ENCODE measurements at places on chromosomes 12 and 14.

DNA sequence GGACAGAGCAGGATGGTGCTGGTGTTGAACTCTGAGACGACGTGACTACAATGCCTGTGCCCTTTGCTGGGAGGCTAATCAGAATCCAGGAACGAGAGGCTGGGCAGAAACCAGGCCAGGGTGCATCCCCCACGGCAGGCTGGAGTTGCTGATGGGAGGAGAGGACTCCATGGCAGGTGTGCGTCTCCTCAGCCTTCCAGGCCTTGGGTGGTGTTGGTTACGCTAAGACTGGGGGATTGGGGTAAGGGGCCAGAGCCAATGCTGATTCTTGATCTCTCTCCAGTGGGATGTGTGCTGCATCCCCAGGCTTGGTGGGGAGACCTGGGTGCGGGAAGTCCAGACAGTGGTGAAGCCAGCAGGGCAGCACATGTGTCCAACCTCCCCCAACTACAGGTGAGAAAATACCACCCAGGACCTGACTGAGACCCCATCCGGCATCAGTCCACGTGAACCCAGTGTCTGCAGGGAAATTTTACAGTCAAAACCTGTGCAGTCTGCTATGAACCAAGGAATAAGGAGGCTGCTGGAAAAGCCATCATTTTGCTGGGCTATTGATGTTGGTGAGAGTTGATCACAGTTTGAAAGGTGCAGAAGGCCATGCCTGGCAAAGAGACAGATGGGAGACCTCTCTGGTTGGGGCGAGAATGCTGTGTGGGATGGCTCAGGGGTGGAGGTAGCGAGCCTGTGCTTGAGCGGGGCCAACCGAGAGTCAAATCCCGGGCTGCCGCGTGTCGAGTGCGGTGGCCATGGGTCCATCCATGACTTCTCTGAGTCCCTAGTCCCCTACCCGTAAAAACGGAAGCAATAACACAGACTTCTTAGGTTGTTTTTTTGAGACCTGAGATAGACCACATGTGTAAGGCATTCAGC, 89.8 kb downstream of the NTF3 start:
- DNase-seq, result no peak

DNA sequence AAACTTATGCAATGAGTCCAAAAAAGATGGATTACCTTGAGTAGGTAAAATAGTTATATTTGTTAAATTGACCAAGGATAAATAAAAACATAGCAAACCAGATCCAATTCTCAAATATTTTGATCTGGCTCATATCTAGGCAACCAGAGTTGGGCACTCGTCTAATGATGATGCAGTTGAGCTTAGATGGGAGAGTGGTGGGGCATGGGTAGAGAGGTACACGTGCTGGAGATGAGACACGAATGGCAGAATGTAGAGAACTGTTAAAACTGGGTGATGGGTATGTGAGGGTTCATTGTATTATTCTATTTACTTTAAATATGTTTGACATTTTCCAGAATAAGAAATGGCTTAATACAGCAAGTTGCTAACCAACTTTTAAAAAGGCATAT, 7.6 kb upstream of the RNF34 start:
- no peak for DNase-seq

- no peak for DNase-seq
These were observed 13.0 kb upstream of the NUDT14 start for GRCh38 chr14:105193916-105194782.

DNA sequence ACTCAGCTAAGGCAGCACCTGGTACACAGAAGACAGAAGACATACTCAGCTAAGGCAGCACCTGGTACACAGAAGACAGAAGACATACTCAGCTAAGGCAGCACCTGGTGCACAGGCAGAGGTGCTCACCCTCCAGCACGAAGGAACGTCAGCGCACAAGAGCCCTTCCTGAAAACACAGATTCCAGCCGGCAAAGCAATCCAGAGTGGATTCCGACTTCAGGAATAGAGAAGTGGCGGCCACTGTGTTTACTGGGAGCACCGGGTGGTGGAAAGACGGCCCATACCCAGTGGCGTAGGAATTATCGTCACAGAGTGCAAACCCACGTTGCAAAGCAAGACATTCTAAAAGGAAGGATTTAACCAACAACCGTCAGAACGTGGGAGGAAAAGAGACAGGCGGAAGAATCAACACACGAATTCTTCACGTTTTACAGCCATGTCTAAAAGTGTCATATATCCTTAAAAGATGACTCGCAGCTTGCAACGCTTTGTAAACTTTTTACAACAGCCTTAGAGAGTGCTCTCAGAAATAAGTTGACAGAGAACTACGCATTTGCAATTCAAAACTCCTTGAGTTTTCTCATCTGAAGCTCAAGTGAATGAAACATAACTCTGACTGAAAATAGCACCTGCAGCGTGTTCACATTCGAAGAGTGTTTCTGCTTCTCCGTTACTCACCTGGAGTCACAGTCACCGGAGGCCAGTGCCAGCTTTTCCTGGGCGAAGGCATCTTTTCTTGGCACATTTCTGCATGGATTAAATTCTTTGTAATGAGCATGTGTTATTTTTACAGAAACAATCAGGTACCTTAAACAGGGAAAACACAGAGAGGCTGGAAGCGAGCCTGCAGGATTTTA, 55.8 kb upstream of the GALNT9 start:
- no peak for DNase-seq

DNA sequence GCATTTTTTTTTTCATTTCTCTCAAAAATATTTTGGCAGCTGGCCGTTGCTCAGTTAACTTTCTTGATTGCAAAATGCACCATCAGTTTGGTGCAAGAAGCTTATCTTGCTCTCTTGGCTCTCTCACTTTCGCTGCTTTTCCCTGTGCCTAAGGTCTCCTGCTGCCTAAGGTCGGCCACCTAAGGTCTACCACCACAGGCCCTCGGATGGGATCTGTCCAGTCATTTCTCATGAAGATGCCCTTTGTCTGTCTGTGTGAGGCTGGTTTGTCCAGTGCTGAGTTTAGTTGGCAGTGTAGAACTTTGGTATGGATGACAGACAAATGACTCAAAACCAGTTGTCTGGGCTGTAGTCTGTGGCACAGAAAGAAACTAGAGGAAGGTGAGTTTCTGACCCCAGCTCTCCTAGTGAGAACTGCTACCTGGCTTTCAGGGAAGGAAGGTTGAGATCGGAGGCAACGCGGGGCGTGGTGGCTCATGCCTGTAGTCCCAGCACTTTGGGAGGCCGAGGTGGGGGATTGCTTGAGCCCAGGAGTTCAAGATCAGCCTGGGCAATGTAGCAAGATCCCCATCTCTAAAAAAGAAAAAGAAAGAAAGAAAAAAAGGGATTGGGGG, 2.6 kb downstream of the MLXIP start:
- DNase-seq, result no peak

- DNase-seq, result no peak
These were observed 123.9 kb downstream of the PAX9 start for GRCh38 chr14:36785511-36785910.

- no peak for DNase-seq
These were observed 69.4 kb downstream of the FOXN4 start for GRCh38 chr12:109239691-109240090.

- DNase-seq, result peak; percentile 35
These were observed 197.0 kb upstream of the AMIGO2 start for GRCh38 chr12:47276621-47277309.

- no peak for DNase-seq
These were observed 107.5 kb upstream of the PDE3A start for GRCh38 chr12:20260851-20261250.

- no peak for DNase-seq
These were observed 241.4 kb downstream of the TMEM117 start for GRCh38 chr12:44077294-44077693.

GRCh38 chr12:123389560-123390351, 5.8 kb downstream of the KMT5A start:
- DNase-seq, result peak; percentile 65

DNA sequence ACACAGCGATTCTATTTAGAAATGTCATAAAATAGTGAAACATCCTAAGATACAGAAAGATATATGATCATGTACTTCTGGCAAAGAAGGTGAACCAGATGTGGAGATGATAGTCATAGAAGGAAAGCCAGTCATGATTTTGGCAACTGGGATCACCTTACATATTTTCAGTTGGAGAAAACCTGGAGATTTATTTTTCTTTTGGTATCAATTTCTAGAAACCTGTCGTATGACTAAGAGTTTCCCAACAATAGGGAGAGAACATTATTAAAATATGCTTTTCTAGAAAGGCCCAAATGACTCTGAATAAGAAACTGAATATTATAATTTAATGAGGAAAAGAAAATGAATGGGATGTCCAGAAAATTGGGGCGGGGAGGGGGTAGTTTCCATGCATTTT, 396.4 kb downstream of the ZFP36L1 start:
- DNase-seq, result no peak

DNA sequence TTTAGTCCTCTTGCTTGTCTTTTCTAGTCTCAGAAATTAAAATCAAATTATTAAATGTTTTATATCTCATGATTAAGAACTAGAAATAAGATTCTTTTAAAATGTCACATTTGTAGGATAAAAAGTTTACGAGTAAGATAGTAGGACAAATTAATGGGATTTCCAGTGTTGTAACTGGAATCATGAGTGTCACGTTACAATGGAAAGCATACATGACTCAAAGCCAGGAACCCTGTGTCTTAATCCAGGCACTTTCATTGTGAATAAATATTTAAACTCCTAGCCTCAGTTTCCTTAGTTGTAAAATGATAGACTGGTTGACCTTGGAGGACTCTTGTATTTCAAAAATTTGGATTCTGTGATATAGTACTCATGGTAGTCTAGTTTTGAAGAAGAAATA, 84.9 kb downstream of the MIA2 start:
- DNase-seq, result no peak

DNA sequence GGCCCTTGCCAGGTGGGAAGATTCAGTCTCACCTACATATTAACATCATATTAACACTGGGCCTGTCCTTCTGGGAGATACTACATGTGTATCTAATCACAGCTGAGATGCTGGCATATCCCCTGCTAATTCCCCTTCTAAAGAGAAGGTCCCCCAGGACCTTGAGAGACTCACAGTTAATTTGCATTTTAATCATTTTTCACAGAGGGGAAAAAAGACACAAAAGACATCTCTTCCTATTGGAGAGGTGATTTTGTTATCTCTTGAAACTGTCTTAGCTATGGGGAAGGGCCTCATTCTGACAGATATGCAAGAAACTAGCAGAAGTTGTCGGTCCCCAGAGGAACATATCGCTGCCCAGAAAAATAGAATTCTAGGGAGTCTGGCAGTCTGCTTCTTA, 7.5 kb downstream of the C14orf132 start:
- no peak for DNase-seq

- no peak for DNase-seq
These were observed 23.1 kb downstream of the MGAT4C start for GRCh38 chr12:86233126-86233525.

DNA sequence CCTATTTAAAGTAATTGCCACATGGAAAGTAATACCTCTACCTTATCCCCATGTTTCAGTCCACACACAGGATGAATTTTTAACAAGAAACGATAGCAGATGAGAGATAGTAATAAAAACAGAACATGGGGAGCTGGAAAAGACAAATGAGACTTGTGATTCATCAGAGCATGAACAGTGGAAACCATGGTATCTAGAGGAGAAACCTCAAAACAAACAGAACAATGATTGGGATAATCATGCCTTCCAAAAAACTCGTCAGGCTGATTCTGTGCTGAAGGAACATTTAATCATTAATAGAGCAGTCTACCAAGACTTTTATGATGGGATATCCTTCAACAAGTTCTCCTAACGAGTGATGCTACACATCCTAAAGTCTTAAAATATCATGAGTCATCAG, 1390.7 kb downstream of the FSCB start:
- no peak for DNase-seq

- DNase-seq, result no peak
These were observed 1470.7 kb downstream of the AACS start for GRCh38 chr12:126535971-126536370.

DNA sequence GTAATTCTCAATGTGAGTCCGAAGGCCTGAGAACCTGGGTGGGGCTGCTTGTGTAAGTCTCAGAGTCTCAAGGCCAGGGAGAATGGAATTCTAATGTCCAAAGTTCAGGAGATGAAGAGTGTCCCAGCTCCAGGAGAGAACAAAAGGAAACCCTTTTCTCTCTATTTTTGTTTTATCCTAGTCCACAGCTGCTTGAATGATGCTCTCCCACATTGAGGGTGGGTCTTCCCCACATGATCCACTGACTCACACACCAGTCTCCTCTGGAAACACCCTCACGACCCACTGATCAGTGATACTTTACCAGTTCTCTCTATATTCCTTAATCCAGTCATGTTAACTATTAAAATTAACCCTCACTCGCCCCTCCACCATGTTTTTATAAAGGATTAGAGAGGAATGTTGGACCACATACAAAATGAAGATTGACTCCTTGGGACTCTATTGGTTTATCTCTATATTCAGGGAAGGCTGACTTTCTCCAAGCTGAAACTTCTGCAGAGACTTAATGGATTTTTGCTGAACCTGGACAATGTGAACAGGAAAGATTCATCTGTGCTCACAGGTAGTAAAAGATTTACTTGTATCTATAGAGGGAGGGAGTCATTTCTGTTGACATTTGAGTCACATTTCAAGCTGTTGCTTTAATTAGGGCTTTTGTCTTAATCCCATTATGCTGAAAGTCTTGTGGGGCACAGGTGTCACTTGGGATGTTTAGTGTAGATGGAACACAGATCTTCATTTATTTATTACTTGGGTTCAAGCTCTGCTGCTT, 1061.0 kb upstream of the TMEM132C start:
- no peak for DNase-seq

DNA sequence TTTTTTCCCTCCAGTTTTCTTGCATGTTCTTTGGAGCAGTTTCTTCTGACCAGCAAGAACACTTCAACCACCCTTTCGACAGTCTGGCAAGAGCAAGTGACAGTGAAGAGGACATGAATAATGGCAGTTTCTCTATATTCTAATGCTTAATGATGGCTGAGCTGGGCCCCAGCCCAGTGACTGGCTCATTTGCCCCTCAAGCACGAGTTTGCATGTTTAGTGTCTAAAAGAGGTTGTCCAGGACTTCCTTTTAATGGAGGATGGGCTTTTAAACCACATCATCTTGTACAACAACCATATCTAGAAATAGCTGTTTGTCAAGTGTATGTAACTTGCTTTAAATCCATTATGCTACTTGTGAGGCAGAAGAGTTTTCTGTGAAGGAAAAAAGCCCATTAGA, 28.4 kb downstream of the RAD9B start:
- DNase-seq, result no peak

GRCh38 chr12:53670308-53670707, 5.6 kb downstream of the ATP5MC2 start:
- no peak for DNase-seq

GRCh38 chr12:80769553-80770140, 52.9 kb downstream of the MYF5 start:
- DNase-seq, result no peak

All from K562 (cell line).